ENCODE measurements at places on chromosomes 7 and 10.

- DNase-seq: no peak
Measured at GRCh38 chr10:54962134-54962900, 161.3 kb upstream of the PCDH15 start.

- DNase-seq: no peak
Measured at GRCh38 chr7:139111811-139112301, 2.3 kb upstream of the ZC3HAV1 start.

GRCh38 chr7:148721390-148721789 lies 22.7 kb downstream of the CUL1 start:
- no peak for DNase-seq

DNA sequence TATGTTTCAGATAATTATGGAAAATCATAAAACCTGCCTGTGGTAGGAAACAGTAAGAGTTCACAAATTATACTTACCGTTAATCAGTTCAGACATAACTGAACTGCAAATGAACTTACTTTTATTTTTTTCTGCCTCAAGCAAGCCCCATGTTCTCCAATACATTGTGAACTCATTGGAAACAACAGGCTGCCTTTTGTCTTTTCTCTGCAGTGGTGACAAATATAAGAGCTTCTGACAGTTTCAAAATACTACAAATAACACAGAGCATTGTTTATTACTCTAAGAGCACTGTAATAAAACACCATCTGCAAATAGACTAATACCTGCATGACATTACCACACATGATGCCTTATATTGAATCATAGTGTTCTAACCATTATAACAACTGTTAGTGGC lies 94.0 kb upstream of the CDCA7L start:
- DNase-seq: no peak

- DNase-seq: no peak
Measured at GRCh38 chr7:1698201-1698600, 28.1 kb downstream of the ELFN1 start.

DNA sequence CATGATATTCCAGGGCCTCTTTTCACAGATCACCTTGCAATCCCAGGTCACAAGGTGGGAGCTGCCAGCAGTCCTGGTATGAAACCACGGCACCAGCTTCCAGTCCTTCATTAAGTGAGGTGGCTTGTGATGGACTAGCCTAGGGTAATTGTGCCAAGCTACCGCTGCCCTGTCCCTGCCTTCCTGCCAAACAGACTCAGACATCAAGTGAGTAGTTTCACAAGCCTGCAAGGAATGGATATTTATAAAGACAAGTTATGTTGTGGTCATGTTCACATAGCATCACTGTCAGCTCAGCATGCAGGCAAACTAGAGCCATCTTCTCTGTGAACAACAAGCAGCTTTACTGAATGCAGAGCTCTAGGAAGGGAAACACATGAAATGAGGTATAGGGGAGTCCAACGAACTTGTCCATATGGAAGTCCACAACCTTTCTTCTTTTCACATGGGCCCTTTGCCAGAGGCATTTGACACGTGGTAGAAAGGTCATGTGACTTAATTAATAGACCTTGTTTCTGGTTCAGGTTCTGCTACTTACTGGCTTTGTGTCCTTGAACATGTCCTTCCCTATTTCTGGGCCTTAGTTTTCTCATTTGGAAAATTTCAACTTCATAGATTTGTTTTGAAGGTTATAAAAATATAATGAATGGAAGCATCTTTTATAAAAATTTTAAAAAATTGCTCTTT lies 1061.2 kb downstream of the KCNMA1 start:
- no peak for DNase-seq

DNA sequence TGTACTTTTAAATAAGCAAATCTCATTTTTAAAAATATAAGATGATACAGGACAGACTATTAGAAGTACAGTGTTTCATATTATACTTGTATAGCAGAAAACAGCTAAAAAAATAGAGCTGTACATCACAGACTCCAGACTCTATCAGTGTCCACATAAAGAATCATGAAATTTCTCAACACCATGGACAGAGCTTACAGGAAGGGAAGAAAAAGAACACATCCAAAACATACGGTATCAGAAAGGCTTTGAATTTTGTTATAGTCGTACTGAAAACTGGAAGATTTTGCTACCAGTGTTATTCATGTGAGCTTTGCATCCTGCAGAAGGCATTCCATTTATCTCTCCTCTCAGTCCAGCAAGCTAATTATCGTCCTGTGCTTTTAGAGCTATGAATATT lies 183.2 kb upstream of the PTPRZ1 start:
- no peak for DNase-seq

- DNase-seq: no peak
Measured at GRCh38 chr10:14530465-14530864, 199.7 kb upstream of the FRMD4A start.

DNA sequence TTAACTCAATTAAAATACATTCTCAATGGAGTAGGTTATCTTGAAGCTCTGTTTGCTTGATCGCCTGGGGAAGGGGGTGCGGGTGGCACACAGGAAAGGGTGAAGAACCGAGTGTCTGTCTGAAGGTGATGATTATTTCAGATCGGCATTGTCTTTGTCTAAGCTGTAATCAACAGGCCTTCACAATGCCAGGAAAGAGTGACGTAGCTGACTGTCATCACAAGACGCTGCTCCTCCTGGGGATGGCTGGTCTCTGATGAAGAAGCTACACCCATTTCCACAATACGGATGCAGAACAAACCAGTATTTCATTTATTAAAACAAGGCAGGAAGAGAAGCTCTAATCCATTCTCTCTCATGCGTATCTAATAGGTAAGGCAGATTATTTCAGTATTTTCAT lies 19.4 kb downstream of the JCAD start:
- no peak for DNase-seq

DNA sequence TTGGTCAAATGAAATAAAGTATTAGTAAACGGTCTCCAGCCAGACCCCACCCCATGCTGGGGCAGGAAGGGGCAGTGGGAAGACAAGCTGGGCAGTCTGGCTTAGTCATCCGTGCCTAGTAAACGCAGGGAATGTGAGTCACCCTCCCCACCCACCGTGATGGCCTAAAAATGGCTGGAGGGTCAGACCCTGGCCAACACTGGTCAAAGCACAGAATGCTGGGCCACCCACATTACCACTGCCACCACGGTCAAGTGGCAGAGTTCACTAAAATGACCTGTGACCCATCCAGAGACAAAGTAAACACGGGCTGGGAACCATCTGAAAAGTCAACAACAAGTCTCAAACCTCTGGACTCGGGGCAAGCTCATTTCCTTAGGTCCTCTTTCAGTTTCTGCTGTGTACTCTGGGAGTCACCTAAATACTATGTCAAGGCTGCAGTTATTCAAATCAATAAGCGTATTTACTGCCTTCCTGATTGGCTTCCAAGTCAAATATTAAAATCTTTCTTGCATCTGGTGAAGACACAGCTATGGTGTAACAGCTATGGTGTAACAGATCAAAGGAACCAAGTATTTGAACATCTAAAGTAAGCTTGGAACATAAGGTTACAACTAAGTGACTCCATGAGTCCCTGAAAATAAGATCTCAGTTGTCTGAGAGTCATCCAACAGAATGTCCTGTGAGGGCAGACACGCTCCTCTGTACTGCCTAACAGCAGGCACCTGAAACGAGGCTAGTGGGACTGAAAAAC lies 3.0 kb downstream of the ZFAND2A start:
- no peak for DNase-seq

GRCh38 chr10:74011770-74012169 lies 13.9 kb downstream of the VCL start:
- peak; percentile 80 for DNase-seq

DNA sequence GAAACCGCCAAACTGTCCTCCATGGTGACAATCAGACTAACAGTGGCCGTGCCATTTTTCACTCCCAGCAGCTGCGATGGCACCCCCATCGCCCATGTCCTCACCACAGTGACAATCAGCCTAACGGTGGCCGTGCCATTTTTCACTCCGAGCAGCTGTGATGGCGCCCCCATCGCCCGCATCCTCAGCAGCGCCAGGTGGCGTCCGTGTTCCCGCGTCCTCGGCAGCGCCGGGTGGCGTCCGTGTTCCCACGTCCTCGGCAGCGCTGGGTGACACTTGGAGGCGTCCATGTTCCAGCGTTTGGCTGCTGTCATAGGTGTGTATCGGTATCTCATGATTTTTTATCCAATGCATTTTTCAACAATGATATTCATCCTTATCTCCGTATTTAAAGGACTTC lies 267.3 kb downstream of the PTPRN2 start:
- DNase-seq: no peak

GRCh38 chr10:110203500-110204455 lies 3.6 kb upstream of the MXI1 start:
- DNase-seq: no peak

DNA sequence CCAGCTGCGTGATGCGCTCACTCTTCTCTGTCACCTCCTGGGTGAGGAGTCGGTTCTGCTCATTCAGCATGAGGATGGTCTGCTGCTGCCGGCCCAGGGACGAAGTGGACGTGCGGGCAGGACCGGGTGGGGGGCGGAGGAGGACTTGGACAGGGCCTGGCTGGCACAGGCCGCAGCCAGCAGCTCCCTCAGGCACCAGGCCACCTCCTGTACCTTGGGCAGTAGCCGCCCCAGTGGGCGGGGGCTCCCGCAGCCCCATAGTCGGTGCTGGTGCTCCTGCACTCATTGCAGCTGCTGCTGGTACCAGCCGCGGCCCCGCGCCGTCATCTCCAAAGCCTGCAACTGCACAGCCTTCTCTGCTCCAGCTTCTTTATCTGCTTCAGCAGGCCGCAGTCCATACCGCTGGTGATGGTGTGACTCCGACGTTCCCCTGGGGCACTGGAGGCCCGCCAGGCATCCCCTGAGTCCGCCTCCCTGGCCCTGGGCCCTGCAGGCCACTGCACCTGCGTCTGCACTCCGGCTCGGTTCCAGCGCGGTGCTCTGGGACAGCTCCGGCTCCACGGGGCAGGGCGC lies 884.9 kb upstream of the ZNF722 start:
- DNase-seq: no peak

DNA sequence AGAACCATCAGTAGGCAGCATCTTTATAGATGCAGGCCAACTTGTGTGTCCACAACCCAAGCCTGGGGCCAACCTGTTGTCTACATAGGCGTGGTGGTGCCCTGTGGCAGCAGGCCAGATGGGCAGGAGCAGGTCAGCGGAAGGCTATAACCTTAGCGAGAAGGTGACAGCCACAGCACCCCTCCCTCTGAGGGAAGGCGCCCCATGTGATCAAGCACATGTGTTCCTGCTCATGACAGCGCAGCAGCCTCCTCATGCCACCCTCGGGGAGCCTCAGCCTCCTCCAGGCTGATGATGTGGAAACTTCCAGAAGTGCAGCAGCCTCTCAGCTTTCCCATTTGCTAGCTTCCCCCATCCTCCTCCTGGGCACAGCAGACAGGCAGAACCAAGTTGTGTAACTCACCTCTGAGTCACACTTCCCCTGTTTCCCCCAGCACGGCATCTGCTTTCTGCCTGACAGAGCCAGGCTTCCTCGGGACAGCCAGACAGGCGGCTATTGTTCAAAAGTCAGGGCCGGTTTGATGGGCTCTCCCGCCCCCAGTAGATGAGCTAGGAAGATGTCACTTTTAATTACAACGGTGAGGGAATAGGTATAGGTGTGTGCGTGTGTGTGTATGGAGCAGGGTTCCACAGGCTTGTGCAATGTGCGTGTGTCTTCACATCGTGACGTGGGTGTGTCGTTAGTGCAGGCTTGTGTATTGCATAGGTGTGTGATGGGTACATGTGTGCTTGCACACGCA lies 312.0 kb upstream of the ZMIZ1 start:
- DNase-seq: peak; percentile 90

DNA sequence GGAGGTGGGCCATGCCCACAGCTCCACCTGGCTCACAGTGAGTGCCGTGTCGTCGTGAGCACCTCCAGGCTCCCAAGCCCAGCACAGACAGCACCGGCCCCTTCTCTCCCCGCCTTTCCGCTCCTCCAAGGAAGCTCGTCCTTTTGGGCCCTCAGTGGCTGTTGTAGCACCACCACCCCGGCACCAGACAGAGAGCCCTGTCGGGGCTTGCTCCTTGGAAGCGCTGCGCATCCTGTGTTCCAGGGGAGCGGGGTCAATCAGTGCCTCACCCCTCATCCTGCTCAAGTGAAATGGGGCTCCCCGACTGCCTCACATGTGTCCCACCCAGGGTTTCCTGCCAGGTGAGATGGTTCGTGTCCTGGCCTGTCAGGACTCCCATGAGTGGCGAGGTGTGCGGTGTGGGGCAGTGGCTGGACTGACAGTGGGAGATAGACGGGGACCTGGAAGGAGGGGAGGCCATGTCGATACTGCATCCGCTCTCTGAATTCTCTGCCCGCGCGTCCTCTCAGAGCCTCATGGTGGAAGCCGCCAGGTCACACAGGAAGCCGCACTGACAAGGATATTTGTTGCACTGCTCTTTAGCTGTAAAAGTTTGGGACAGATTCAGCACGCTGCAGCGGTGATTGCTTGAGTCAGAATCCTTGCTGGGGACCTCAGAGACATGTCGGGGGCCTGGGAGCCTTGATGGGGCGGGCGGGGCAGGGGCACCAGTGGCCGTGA lies 107.1 kb downstream of the INPP5A start:
- DNase-seq: no peak

DNA sequence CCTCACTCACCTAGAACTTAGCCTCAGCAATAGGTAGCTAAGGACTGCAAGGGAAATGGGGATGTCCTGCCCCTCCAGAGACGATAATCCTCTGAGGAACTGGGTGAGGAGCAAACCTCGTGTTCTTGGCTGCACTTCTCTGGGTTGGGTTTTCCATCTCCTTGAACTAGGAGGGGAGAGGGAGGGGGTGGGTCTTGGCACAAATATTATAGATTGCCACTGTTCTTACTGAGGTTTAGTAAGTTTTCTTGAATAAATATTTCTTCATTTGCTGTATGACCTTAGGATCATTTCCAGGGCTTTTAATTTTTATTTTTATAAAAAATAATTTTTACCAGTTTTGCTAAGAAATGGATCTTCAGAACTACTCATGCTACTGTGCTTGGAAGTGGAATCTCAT lies 406.7 kb upstream of the FZD8 start:
- no peak for DNase-seq

GRCh38 chr10:122149561-122150505 lies 121.3 kb upstream of the BTBD16 start:
- DNase-seq: no peak

GRCh38 chr10:22479419-22479818 lies 134.1 kb downstream of the SPAG6 start:
- no peak for DNase-seq

GRCh38 chr10:52376694-52377354 lies 62.7 kb downstream of the DKK1 start:
- no peak for DNase-seq

- no peak for DNase-seq
Measured at GRCh38 chr7:155864991-155865690, 52.9 kb upstream of the SHH start.

DNA sequence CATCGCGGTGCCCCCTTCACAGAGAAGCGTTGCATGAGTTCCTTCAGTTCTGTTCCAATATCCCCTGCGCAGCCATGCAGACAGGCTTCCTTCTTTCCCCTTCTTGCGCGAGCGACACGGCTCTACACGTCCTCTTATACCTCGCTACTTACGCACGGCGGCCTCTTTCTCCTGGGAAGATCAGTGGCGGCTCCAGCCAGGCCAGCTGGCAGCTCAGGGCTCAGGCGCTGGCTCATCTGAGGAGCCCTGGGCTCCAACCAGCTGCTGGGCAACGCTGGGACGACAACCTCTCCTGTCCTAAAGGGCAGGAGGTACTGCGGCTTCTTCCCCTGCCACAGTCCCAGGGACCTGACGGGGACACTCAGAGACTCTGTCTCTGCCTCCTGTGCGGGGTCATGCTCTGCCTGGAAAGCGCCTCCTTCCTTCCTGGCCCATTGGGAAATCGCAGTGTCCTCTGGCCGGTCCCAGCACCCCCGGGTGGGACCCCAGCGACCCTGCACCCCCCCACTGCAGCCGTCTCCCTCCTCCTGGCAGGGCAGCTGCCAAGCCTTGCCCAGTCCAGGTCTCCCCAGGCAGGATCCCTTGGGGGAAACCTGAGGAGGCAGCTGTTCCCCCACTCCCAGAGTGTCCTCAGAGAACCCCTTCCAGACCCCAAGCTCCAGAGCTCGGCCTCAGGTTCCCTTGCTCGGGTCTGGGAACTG lies 5.0 kb upstream of the FAM20C start:
- no peak for DNase-seq

Measured in AG09319 (cell line).